Motor neuron (in vitro differentiated cells): ENCODE measurements at places on chromosomes 3 and 15.

DNA sequence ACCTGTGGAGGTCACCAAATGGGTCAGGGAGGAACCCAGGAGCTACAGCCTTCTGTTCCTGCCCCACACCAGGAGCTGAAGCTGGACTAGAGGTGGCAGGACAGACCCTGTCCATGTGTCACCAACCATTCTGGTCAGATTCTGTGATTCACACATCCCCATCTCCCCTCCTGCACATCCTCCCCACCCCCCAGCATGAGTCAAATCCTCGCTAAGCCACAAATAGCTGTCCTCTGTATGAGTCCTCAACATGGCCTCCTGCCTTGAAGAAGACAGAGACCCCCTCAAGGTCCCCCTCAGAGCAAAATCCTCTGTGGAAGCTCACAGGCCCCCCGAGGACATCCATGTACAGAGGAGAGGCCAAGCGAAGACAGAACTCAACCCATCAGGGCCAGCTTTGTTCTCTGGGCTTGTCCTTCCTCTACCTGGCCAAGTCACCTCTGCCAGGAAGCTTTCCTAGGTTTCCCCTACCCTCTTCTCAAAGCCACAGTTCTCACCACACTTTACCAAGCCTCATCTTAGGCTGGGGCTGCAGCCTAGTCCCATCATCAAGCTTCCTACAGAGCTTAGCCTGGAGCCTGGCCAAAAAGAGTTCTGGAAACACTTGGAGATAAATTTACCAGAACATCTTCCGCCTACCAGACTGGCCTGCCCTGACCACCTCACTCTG lies 17.1 kb downstream of the CACNA2D2 start:
- ATAC-seq, result no peak

DNA sequence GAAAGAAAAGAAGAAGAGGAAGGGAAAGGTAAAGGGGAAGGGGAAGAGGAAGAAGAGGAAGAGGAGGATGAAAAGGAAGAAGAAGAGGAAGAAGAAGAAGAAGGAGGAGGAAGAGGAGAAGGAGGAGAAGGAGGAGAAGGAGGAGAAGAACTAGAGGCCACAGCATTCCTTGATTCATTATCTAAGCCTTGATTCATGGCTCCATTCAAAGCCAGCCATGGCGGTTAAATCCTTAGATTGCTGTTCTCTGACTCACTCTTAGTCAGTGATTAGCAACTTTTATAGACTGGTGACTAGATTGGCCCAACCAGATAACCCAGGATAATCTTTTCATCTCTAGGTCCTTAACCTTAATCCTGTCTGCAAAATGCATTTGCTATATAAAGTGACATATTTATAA lies 47.6 kb downstream of the OSTN start:
- no peak for ATAC-seq

DNA sequence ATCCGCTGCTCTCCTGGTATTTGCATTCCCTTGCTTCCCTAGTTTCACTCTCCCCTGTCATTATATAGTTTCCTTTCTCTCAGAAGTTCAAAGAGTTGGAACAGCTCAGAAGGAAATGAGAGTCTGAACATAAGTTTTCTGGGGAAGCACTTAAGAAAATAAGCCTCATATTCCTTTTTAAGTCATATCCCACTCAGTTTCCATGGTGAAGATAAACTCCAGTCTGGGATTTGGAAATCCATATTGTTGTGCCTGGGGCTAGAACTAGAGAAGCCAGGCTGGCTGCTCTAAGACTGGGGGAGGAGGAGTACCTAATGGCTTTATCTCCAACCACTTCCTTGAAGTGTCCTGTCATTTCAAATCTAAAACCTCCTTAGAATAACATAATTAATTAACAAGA lies 134.2 kb upstream of the ALCAM start:
- no peak for ATAC-seq

- no peak for ATAC-seq
Observed at GRCh38 chr3:139937674-139938279, 2.8 kb downstream of the CLSTN2 start.

DNA sequence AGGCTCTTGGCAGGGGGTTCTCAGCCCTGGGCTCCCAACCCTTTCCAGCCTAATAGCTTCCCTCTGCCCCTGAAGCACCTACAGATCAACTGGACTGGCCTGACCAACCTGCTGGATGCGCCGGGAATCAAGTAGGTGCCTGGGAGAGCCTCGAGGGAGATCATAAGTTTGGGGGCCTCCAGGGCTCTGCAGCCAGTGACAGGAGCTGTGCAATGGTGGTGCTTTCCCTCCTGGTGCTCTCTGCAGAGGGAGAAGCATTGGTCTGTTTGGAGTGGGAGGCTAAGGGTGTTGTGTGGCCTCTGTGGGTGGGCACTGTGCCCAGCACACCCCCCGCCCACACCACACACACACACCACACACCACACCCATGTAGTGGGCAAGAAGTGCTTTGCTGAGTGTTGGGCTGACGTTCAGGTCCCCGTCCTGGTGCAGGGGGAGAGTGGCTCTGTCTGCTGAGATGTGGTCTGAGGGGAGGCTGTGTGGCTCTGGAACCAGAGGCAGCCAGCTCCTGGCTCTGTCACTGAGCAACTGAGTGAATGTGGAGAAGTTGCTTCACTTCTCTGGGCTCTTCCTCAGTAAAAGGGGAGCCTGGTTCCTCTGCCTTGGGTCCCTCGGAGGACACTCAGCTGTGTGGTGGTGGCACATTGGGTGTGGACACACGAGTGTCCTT lies 26.3 kb downstream of the ESYT3 start:
- no peak for ATAC-seq

DNA sequence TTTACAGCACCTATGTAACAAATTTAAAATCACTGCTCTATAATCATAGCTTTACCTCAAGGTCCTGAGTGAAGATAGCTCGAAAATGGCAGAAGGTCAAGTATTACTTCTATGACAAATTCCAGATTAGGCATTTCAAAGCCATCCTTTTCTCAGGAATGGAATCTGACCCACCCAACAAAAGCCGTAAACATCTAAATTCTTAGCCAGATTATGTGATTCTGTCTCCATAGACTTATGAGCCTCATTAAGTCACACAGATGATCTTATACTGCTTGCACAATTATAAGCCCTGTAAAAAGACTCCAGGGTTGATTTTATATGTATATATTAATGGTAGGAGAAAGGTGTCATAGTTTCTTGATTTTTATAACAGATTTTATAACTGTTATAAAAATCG lies 56.9 kb downstream of the CEP152 start:
- no peak for ATAC-seq

- ATAC-seq, result no peak
Observed at GRCh38 chr15:70035719-70036077, 62.0 kb downstream of the TLE3 start.

DNA sequence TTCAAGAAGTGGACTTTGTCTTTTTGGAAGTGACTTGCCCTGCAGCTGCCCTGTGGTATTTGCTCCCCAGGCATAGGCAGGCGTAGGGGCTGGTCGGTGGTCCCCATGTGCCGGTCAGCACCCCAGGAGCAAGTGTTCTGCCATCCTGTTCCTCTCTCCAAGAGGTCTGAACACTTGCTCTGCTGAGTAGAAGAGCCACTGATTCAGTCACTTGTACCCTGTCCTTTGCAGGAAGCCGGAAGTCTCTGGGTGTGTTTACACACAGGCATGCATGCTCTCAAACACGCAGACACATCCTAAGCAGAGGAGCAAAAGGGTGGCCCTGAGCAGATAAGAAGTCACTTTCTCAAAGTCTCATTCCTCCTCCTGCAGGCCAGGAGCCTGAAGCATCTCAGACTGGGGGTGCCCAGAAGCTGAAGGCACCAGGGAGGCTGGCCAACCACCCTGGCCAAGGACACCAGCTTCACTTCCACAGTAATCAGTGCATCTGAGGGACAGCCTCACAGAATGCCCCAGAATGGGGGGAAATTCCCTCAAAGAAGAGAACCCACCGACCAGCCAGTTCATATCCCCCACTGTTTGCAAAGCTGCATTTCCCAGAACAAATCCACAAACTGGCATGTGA lies 88.7 kb upstream of the POMGNT2 start:
- no peak for ATAC-seq

DNA sequence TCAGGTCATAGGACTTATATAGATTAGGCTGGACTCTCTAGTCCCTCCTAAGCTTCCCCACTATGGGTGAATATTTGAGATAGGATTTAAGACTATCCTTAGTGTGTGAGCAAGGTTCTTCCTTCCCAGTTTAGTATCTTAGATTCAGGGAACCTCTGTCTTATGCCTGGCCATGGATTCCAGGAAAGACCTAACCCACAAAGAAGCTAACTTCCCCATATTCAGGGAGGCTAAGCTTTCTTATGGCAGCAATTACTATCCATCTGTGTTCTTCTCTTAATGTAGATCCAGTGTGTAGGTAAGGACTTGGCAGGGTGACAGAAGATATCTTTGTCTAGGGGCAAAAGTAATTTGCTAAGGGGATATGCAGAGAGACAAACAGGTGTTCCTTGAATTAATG lies 25.5 kb upstream of the PIK3R4 start:
- no peak for ATAC-seq

GRCh38 chr3:108602935-108603294 lies 13.4 kb downstream of the DZIP3 start:
- peak; percentile 91 for ATAC-seq

DNA sequence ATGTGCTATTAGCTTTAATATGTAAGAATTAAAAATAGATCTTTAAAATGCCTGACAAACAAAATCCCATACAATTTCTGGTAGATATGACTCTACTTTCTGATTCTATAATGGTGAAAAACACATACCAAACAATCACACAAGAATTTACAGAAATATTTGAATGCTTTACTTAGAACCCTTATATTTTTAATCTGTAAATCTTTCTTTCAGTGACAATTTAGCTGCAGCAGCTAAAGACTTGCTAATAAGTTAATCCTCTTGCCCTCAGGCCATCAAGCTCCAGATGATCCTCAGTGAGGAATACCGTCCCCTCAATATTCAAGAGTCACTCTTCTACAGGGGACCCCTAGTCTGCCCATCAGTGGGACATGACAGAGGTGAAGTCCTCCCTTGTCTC lies 55.6 kb downstream of the C3orf80 start:
- no peak for ATAC-seq

DNA sequence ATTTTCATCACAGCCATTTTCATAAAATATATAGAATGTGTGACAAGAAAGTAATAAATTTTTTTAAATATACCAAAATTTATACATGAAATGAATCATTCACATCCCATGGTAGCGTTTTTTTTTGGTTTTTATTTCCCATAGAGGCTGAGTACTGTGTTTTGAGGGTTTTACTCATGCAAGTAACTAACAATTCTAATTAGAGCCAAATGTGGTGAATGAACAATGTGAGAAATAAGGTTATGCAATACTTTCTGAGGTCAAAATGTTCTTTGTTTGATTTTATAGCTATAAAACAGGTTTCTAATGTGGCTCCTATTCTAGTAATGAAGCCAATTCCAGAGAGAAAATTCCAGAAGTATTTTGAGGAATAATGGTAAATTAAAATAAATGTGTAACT lies 386.8 kb downstream of the TBC1D5 start:
- ATAC-seq, result no peak

- no peak for ATAC-seq
Observed at GRCh38 chr3:183328823-183329222, 75.8 kb downstream of the B3GNT5 start.

DNA sequence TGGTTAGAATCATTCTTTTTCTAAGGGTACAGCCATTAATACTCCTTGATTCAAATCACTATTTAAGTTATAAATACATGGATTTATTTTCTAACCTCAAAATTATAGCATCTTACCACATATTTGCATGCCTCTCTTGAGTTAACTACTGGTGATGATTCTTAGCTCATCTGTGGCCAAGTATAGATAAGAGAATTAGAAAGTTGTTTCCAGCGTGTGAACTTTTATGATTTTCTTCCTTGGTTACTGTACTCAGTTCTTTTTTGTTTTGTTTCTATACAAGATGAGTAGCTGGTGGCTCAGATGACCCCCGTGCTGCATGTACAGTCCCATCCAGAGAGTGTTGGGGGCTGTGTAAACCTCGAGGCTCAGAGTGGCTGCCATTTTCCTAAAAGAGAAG lies 124.6 kb downstream of the IGF1R start:
- no peak for ATAC-seq

DNA sequence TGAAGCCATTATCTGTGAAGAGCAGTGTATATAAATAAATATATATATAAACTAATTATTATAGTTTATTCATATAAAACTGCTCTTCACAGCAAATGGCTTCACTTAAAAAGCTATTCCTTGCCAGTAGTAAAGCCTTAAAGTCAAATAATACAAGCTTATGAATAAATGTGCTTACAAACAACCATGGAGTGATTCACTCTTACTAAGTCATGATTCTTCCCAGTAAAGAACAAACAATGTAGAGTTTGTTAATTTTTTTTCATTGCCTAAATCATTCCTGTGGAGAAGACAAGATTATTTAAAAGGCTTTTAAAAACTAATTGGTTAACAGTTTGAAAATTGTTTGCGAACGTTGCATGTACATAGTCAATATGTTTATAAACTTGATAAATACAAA lies 140.7 kb downstream of the PLCH1 start:
- no peak for ATAC-seq

GRCh38 chr15:63067976-63068743 lies 25.6 kb downstream of the TPM1 start:
- no peak for ATAC-seq

GRCh38 chr15:57422113-57422754 lies 45.9 kb downstream of the CGNL1 start:
- peak; percentile 35 for ATAC-seq

DNA sequence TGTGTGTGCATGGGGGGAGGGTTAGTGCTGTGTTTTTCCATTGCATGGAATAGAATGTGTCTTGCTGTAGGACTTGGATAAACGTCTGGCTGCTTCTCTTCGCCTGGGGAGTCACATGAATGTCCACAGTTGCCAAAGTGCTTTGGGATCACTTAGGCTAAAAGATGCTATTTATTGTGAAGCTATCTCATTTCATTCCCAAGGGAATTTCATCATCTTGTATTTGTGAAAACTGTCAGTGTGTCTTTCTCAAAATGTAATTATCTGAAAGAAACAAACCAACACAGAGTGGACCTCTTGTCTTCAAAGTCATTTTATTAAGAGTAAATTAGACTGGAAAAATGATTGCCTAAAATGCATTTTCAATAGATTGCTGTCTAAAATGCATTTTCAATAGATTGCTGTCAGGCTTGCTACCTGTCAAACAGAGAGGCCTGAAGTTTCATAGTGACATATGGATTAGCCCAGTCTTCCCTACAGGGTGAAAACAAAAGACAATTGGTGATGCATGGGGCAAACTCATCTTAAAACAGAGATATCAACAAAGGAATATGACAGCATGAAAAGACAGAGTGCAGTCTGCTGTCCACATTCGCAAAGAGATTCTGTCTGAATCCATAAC lies 117.1 kb upstream of the GOLIM4 start:
- ATAC-seq, result no peak

GRCh38 chr3:20406611-20407011 lies 220.6 kb upstream of the SGO1 start:
- peak; percentile 33 for ATAC-seq

- ATAC-seq, result peak; percentile 69
Observed at GRCh38 chr3:54845551-54845950, 82.3 kb downstream of the LRTM1 start.

DNA sequence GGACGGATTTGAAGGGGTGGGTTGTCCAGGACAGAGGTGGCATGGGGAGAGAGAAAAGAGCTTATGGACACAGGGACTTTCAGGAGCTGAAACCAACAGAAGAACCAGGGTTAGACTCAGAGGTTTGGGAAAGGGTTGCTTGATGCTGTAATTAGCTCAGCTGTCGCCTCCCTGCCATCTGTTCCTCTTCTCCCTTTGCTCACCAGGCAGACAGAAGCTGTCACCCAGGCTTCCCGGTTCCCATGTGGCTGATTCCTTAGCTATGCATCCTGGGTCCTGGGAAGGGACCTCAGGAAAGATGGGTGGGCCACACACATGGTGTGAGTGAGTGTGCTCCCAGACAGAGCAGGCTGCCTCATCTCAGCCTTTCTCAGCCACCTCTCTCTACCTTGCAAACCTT lies 14.1 kb downstream of the PTPN23 start:
- ATAC-seq, result peak; percentile 47

- ATAC-seq, result no peak
Observed at GRCh38 chr15:58606577-58607080, 142.9 kb downstream of the ADAM10 start.
